ENCODE measurements at places on chromosomes 12 and 14.

- DNase-seq: peak; percentile 38
Observed at GRCh38 chr12:56763753-56764657, 881 bp downstream of the HSD17B6 start.

DNA sequence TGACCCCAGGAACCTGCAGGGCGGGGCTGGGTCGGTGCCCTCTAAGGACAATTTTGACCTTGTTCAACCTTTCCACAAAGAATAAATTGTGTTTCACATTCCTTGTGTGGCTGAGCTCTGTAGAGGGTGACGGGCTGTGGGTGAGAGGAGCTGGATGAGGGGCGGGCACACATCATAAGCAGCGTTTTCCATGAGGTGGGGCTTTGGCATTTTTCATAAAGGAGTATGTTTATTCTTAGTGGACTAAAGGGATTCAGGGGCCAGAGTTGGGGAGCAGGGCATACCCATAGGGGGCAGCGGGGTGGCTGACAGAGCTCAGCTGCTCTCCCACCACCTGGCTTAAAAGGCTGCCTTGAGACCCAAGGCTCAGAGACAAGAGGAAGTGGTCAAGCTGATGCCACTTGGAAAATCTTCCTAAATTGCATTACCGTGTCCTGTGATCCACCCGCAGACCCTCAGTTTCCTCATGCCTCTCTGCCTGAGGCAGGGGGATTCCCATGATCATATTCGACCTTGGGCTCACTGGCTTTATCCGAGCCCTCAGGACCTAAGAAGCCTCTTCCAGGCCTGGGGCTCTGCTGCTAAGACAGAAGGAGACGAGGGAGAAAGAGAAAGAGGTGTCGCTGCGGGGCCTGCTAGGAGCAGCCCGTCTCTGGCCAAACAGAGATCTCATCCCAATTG, 11.4 kb downstream of the MMP14 start:
- DNase-seq: no peak

GRCh38 chr12:69834147-69834546, 9.1 kb downstream of the MYRFL start:
- DNase-seq: peak; percentile 69

- DNase-seq: peak; percentile 88
Observed at GRCh38 chr12:120234643-120235368, 30.7 kb downstream of the PXN start.

DNA sequence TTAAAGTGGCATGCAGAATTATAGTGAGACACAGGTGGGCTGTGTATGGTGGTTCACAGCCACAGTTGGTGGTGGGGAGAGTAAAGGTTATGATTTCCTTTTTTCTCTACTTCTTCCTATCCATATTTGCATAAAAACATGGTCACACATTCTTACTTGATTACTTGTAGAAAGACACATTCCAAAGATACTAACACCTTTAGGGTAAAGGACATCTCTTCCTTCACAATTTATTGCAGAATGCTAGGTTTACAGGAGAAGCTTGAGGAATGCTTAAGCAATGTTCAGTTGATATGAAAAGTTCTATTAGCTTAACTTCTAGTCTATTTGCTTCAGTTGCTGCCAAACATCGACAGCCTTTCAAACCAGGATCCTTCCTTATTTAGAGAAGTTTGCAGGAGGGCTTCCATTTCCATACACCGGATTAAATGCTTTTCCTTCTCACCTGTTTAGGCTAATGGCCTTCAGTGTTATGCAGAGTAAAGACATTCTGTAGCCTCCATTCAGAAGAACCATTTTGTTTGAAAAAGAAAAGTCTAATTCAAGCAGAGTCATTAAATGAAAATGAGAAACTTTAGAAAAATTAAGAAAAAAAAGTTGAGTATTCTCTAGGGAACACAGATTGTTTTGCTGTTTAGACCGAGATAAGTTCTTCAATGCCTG, 2.6 kb upstream of the PHC1 start:
- DNase-seq: no peak

- no peak for DNase-seq
Observed at GRCh38 chr14:52780893-52781292, 10.5 kb downstream of the GNPNAT1 start.

DNA sequence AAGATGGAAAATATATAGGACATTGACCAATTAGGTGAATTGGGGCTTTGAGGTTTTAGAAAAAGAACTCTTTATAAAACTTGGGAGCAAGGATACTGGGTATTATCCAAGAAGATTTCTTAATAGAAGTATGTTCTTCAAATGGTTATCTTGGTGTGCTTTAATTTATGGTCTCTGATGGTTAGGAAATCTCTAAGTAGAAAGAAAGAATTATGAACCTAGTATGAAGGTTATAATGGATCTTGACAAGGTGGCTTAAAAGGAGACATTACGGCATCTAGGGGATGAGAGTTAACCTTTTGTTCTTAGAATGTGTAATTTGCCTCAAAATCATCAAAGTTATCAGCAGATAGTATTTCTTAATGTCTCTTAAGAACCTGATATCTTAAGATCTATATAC, 210.4 kb upstream of the PRICKLE1 start:
- DNase-seq: no peak

- DNase-seq: no peak
Observed at GRCh38 chr14:99753225-99754140, 39.7 kb upstream of the EML1 start.

Measured in epithelial cell of proximal tubule (primary cell).